ENCODE measurements at places on chromosomes 13 and 19.

DNA sequence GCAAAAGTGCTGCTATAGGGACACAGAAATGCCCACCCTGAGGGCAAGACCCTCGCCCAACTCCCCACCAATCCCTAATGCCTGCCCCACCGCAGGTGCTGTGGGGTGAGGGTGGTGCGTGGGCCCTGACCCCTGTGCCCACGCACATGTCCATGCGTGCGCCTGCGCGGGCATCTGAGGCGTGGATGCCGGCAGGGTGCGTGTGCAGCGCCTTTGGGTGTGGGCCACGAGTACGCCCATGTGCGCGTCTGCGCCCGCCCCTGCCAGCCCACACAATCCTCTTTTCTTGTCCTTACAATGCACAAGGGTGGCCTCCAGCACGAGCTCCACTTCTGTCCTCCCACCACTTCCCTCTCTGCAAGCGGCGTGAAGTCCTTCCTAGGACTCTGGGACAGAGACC is 14.3 kb downstream of the FUT6 start:
- peak; percentile 17 for DNase-seq

DNA sequence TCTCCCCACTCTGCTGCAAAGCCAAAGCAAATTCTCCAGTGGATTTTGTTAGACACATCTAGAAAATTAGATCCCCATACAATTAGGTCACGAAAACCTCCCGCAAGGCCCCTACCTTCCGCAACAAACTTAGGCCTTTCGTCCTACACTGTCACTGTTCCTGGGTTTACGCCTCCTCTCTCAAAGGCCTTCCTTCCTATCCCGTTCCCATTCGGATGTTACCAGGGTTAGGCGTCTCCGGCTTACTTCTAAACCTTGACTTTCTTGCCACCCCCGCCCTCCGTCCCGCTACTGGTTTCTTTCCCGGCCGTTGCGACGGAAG is 754 bp downstream of the RNF6 start:
- DNase-seq, result no peak

DNA sequence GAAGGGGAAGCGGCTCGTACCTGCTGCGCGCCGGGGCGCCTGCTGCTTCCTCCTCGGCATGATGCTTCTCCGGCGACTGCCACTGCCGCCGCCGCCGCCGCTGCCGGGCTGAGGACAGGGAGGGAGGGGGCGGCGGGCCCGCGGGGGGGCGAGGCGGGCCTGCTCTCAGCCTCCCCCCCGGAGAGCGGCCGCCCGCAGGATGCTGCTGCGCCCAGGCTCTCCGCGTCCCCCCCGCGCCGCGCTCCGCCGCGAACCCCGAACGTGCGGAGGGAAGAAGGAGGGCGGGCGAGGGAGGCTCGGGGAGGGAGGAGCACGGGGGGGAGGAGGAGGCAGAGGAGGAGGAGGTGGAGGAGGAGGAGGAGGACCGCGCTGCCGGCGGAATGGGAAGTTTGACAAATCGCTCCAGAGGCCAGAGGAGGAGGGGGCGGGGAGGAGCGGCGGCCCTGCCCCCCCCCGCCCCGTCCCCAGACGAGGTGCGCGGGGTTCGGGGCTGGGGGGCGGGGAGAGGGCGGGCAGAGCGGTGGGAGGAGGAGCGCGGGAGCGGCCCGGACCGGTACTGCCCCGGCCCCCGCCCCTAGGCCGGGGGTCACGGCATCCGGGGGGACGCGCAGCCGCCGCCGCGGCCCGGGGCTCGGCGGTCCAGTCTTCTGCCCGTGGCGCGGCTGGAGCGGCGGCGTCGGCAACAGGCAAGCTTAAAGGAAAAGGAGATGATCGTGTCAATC is at the start of gene TSHZ3:
TSS of gene TSHZ3 (minus strand) at position 277 of the 722 bp plus-strand sequence. CDS start at position 60, 217 bp downstream.
- DNase-seq, result peak; percentile 37

DNA sequence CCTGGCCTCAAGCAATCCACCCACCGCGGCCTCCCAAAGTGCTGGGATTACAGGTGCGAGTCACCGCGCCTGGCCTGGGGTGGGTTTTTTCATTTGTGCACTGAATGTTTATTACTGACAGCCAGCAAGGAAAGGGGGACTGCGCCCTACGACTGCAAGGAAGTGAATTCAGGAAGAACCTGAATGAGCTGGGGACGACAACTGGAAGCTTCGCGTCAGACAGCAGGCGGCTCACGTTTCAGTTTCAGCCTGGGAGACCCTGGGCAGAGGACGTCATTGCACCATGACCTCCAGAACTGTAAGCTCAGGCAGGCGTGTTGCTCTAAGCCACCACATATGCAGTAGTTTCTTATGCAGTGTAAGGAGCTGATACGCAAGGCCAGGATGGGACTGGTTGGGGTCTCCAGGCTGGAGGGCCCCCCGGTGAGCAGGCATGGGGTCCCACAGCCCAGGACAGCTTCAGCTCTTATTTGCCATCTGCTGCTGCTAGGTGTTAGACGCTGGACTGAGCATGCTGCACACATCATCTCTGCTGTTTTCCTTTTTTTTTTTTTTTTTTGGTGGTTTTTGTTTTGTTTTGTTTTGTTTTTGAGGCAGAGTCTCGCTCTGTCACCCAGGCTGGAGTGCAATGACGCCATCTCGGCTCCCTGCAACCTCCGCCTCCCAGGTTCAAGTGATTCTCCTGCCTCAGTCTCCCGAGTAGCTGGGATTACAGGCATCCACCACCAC is 66.6 kb downstream of the GADD45B start:
- no peak for DNase-seq

DNA sequence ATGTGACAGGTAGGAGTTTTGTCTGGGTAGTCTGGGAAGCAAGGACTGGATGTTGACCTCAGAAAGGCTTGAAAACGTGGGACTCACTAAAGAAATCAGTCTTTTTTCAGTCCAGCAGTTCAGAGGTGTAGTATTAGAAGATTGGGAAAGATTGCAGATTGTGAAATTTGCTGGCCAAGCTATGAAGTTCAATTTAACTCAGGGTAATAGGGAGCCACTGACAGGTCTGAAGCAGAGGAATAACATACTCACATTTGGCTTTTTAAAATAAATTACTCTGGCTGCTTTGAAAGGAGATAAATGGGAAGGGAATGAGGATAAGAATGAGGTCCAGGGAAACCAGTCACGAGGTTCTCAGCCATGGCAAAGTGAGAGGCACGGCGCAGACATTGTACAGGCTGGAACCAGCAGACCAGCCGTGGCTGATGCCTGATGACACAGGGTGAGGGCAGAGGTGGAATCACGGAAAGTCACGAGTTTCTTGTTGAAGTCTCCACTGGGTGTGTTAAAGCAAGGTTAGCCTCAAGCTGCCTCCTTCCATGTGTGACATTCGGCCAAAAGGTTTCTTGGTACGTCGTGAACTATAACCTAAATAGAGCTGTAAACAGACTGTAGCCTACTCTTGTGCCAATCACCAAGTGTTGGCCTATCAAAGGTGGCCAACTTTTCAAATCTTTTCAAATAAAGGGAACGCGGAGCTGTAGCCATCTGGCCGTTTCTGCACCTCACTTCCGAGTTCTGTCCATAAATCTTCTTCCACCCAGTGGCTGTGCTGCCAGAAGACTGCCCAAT is 377.6 kb downstream of the IRS2 start:
- DNase-seq, result no peak

GRCh38 chr13:37163641-37164265 is 58.3 kb upstream of the CSNK1A1L start:
- no peak for DNase-seq

DNA sequence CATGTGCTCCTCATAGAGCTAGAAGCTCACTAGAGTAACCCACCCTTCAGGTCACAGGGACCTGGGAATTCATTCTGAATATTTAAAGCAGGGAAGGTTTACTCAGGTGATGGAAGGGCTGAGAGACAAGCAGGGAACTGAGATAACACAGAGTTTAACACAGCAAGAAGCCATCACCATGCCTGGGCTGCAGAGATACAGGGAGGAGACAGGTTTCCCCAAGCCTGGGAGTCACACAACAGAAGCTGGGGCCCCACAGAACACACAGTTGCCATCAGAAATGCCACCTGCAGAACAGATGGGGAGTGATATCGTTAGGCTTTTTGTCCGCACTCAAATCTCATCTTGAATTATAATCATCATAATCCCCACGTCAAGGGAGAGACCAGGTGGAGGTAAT is 7.9 kb upstream of the CYSLTR2 start:
- DNase-seq, result no peak

- no peak for DNase-seq
Observed at GRCh38 chr19:50332244-50333038, 3.3 kb upstream of the KCNC3 start.

- no peak for DNase-seq
Observed at GRCh38 chr13:112891477-112892401, 77.3 kb upstream of the MCF2L start.

DNA sequence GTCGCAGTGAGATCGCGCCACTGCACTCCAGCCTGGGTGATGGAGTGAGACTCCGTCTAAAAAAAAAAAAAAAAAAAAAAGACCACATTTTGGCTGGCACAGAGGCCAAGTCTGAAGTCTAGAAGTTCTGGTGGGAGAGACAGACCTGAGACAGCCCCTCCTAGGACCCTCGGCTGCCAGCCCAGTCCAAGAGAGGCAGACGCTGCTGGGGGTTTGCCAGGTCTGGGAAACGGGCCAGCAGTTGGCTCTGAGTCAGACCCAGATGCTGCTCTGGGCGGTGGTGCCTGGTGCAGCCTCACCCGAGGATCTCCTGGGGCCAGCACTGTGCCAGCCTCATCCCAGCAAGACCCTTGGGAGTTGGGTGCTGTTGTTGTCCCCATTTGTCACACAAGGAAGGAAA is 5.8 kb downstream of the FCHO1 start:
- peak; percentile 76 for DNase-seq

- no peak for DNase-seq
Observed at GRCh38 chr19:5037936-5038335, 69.0 kb downstream of the KDM4B start.

DNA sequence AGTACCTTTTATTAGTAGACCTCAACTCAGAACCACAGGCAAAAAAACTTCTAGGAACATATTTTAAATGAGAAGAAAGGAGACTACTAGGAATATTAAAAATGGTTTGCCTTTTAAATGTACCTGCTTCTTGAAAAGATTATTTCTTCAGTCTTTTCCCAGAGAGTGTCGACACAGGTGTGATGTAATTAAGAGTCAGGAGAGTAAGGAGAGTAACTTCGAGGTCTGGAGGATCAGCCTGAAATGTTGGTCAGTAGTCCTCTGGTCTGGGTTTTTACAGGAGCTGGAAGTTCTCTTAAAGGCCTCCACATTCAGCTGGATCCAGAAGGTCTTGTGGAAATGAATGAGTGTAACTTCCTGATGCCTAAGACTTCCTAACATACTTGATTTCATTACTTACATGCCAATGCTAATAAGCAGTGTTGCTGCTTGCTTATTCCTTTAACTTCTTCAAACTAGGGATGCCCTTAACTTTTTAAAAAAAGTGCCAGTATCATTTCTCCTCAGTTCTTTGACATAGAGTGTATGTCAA is at the start of gene KCTD4:
TSS of gene KCTD4 (minus strand) at position 345 of the 532 bp plus-strand sequence. CDS start 6,478 bp downstream, outside the sequence.
- DNase-seq, result no peak

DNA sequence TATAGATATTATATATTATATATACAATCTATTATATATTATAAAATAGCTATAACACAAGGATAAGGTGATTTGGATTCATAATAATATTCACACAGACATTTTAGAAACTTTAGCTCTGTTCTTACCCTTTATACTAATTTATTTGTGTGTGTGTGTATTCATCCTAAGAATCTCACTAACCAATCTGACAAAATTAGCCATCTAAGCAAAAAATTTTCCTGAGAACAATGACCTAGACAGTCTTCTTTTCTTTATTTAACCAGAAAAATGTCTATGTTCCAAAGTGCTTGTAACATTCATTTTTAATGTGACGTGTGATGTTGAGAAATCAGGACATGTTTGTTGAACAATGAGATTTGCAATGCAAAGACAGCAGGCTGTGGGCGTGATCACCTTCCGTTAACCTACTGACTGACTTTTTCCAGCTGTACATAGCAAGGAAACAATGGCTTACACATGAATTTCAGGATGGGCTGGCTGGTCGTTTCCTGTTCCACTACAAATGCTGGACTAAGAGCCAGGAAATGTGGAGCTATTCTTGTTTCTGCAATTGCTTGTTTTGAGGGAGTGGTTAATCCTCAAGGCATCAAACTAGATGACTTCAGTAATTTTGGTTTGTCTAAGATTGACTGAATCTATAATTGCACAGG is 634.6 kb upstream of the ARGLU1 start:
- no peak for DNase-seq

DNA sequence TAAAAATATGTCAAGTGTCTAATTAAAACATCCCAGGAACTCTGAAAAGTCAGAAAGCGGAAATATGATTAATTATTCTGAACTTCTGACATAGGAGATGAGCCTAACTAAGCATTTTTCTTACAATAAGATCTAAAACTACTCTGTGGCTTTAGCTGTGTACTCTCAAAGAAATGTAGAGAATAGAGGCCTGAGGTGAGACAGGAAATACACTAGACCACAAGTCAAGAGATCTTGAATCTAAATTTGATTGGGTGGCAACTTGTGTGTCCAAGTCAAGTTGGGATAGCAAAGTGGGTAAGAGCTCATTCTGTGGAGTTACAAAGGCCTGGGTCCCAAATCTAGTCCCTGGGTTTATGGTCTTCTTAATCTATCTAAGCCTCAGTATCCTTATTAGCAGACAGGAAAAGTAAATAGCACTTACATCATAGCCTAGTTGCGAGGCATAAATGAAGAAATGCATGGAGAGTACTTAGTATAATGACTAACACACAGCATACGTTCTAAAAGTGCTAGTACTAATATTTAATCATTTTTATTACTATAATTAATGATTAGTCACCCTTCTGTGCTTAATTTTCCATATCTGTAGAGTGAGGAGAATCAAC is 9.4 kb upstream of the LRRC63 start:
- no peak for DNase-seq

GRCh38 chr13:21336609-21337349 is 122.3 kb downstream of the ZDHHC20 start:
- no peak for DNase-seq

DNA sequence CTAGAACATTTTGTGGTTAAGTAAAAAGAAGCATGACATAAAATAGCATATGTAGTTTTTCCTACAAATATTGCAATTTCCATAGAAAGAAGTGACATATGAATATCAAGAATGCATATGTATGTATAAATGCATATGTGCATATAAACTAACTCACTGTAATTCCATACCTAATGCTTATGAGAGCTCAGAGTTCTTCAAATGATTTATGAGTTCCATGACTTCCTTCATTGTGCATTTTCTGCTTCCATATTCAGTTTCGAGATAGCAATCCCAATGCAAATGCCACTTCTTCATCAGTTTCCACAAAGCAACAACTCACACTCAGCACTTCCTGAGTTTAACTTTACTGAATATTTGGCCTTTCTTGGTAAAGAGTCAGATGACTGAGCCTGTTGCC is 1744.3 kb upstream of the MIR17HG start:
- no peak for DNase-seq

DNA sequence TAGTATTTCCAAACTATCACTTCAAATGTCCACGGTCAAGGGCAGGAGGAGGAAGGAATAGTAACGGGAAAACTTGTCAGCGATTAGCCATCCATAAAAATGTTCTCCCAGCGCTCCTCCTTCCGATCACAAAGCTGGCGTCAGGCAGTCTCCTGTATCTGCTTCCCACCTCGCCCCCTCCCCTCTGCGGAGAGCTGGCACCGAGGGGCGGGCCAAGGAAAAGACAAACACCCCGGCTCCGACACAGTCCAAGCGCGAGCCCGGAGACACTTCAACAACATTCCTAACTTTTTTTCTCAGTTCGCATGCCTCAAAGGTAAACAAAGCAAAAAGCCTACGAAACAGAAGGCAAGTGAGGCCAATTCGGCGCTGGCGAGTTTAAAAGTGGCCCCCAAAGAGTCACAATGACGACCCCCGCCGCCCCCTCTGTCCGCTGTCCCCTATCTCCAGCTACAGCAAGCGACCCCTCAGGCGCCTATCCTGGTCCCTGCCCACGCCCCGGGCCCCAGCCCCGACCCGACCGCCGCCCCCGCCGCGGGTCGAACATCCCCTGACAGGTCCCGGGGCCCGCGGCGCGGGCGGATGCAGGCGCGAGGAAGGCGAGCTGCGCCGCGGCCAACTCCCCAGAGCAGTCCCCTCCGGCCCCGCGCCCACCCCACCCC is 736 bp downstream of the SMAD9 start:
- DNase-seq, result no peak

Measured in substantia nigra (tissue), 51 donors.